ENCODE measurements at places on chromosomes 7 and 10.

DNA sequence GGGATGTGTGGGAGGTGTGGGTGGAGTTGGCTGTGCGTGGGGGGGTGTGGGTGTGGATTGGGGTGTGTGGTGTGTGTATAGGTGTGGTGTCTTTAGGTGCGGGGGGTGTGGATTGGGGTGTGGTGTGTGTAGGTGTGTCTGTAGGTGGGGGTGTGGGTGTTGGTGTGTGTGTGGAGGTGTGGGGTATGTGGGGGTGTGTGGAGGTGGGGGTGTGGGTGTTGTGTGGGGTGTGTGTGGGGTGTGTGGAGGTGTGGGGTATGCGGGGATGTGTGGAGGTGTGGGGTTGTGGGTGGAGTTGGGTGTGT is 33.9 kb downstream of the SPDYE17 start:
- no peak for DNase-seq

DNA sequence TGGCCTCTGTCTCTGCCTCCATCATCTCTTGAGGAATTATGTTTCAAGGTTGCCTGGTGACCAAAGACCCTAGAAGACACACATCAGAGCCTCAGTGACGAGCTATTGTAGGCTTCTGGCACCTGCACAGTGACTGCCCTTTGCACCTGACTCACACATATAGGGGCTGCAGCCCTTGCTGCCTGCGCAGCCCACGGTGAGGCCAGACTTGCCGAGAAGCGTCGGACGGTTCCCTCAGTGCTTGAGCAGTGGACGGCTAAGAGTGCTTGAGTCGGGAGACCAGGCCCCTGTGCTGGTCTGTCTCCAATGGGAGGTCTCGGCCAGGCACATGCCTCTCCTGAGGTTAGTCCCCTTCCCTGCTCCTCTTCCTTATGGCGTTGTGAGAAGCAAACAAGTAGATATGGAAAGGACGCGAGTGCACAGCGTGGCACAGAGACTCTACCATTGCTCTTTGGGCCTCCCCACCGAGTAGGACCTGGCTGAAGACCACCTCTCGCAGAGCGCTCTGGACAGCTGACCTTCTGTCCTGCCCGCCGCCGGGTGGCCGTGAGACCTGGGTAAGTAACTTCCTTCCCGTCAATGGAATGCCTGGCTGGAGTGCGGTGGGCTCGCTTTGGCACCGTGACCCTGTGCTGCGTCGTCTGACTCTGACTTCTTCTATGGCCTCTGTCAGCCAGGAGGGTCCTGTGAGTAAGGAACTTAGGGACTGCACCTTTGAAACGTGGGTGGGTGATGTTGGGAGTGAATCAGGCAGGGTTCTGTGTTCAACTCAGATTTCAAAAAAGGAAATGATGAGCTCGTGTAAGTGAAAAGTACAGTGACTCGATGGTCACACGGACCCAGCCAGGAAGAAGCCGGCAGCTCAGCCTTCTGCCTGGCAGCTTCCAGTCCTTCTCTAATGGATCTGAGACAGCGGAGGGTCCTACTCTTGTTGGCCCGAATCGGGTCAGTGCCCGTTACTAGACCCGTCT is 33.7 kb downstream of the ZNF775 start:
- no peak for DNase-seq

GRCh38 chr7:18520450-18521235 is 25.1 kb downstream of the HDAC9 start:
- no peak for DNase-seq

GRCh38 chr10:125026036-125026931 is 84.4 kb downstream of the ZRANB1 start:
- no peak for DNase-seq
